Fibroblast of skin of left quadriceps (primary cell): ENCODE measurements at places on chromosomes 7 and 10.

DNA sequence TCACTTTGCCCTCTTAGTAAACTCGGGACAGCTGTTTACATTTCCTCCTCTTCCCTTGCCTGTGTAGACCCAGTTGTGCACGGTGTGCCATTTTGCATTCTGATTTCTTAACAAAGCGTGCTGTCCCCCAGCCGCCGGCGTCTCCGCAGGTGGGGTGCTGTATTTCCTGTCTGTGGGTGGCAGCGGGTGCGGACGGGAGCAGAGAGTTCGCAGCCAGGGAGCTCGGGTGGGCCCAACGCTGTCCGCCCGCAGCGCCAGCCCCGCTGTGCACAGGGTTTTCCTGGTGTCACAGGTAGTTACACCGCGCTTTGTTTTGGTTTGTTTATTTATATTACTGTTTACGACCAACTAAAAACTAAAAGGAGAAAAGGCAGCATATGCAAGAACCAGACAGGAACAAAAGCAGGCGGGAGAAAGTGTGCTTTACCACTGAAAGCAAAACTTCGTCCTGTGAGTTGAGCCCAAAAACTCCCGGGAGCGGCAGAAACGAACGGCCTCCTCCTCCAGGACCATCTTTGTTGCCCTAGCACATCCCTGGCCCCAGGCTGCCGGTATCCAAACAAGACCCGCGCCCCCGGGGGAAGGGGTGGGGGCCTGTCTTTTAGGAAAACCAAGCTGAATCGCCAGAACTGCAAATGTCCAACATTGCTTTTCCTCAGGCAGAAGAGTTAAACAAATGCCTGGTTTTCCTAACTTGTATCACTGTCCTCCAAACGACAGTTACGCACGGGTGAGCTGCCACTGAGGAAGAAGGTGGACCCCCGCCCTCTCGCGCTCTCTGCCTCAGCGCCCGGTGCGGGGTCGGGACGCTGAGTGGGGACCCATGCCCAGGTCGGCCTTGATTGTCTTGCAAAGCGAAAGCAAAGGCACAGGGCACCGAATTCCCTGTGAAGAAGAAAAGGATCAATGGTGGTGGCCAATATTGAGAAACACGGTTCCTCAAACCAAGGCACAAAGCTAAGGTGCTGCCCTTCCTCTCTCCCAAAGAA is 45.9 kb upstream of the DRGX start:
- no peak for DNase-seq

DNA sequence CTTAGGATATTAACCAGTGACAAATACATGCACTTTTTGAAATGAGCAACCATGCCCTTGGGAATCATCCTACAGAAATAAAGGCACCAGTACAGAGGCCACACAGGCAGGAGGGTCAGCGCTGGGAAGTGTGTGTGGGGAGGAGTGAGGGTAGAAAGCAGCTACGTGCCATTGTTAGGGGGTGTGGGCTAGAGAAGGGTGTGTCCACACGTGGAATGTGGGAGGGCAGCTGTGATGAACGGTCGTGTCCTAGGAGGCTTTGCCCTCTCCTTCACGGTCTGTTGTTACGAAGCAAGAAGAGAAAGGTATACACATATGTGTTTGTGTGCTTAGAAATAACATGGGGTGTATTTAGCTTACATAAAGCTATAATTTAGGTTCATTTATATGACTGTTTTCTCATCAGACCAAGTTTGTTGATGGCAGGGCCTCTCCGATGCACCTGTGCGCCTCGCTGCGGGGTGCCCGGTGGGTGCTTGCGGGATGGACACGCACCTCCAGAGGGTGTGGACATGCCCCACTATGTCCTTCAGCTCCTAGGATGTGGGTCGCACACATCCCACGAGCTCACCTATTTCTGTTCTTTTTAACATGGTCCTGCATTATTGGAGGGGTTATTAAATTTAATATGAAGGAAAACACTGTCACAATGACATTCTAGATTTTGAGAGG is 16.9 kb upstream of the GET4 start:
- DNase-seq, result no peak

GRCh38 chr7:38660427-38661099 is 29.4 kb upstream of the AMPH start:
- peak; percentile 30 for DNase-seq

DNA sequence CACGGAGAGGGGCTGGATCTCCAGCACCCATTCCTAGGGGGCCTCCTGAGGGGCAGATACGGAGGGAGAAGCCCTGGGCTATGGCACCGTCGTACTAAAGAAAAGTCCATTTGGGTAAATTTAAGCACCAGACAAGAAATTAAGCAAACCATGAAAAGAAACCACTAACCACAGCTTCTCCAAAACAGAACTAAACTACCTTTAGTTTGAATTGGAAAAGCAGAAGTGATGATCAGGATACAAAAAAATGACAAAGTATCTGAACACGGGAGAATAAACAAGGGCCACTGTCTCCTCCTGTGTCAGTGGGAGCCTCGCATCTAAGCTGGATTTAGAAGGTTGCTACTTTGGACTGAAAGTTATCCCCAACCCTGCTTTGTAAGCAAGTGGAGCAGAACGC is 69.1 kb downstream of the DIP2C start:
- no peak for DNase-seq

DNA sequence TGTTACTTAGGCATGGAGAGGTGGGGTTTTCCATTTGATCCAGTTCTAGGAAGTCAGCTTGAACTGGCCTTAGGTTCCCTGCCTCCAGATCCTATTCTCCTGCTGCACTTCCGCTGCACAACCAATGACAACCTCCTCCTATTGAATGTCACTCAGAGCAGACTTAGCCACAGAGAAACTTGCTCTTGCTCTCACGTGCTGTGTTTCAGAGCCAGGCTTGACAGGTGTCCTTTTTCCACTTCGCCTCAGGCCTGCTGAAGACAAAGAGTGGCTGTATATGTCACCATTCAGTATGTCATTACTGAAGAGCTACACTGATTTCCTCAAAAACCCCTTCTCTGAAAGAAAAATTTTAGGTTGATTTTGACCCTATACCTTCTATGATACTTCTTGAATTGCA is 115.4 kb upstream of the ETV1 start:
- no peak for DNase-seq

- DNase-seq, result no peak
Observed at GRCh38 chr10:73225518-73225917, 21.5 kb downstream of the DNAJC9 start.

DNA sequence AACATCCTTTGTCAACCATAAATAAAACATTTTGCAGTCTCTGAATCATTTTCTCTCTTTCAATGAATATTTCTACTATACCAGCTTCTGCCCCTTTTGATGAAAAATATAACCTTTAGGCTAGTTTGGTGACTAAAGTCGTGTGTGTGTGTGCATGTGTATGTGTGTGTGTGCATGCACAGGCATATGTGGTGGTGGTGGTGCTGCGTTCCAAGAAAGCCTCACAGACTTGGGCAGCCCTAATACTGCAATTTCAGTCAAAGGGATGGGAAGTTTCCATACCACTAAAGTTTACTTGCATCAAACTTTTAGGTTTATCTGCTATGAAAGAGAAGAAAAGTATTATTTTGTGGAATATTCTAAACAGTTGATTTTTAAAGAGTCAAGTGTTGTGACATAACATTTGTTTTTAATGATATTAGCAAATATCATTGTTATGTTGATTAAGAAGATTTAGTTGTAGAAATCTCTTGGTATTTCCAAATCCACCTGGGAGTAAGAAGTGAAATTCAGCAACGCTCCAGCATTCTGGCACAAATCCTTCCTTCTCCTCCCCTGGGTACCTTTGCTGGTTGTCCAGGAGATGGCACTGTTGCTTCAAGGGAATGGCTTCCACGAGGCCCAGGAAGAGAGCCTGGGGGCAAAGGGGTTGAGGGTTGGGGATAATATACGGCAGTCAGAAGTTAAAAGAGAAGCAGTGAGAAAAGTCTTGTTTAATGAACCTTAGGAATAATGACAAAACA is 41.5 kb downstream of the ASB4 start:
- no peak for DNase-seq

DNA sequence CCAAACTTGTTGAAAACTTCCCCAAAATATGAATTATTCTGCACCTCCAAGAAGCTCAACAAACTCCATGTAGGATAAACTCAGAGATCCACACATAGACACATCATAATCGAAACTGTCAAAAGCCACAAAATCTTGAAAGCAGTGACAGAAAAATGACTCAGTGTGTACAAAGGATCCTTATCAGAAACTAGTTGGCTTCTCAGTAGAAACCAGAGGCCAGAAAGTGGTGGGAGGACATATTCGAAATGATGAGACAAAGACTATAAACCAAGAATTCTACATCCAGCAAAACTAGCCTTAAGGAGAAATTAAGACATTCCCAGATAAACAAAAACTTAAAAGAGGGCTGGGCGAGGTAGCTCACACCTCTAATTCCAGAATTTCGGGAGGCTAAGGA is 38.5 kb downstream of the MCMBP start:
- no peak for DNase-seq

DNA sequence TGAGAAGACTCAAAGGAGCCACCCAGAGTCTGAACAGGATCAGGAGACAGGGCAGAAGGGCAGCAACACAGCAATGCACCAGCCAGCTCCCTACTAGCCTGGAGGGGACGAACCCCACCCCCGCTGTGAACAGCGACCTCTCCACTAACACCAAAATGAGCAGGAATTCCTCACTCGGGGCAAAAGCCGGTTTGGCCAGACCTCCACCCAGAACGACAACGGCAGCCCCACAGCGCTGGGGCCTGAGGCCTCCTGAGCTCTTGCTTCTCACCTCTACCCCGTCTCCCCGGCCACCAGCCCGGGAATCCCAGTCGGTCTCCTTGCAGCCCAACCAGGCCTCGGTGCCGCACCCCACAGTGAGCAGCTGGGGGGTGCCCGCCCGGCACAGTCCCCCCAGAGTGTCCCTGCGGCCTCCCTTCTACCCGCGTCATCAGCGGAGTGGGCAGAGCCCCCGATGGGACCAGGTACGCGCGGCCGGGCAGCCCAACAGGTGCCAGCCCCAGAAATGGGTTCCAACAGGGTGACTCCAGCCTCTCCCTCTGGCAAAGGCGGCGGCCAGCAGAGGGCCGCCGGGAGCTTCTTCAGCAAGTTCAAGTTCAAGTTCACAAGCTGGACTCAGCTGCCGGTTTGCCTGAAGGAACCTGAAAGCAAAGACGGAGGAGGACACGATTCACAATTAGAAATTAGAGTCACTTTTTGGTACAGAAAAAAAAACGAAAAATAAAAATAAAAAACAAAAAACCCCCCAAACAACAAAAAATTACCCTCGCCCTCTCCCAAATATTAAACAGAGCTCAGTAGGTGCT is 129.0 kb downstream of the MARCHF5 start:
- no peak for DNase-seq

GRCh38 chr10:68047122-68047521 is 28.0 kb downstream of the HERC4 start:
- DNase-seq, result no peak
